SK-N-DZ (cell line): ENCODE measurements at places on chromosomes 2 and 18.
A peak's percentile ranks its signal among the peaks of the same experiment; 100 is the strongest.

GRCh38 chr2:62409442-62409841 is 96.6 kb downstream of the TMEM17 start:
- DNase-seq, result no peak

GRCh38 chr2:162840598-162841246 is 2.2 kb upstream of the KCNH7 start:
- DNase-seq, result peak; percentile 67

- DNase-seq, result peak; percentile 43
Observed at GRCh38 chr2:180694445-180695421, 285.7 kb upstream of the UBE2E3 start.

DNA sequence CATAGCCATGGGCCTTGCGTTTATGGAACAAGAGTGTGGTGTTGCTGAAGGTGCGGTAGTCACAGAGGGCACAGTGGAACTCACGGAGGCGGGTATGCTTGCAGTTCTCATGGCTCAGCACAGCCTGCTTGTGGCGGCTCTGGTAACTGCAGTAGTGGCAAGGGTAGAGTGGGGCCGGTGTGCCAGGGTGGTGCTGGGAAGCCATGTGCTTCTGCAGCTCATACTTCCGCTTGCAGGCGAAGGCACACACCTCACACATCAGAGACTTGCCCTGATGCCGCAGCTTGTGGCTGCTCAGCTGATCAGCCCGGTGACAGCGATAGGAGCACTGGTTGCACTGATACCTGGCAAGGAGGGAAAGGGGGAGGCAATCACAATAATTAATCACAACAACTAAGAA is 14.7 kb downstream of the ZNF142 start:
- DNase-seq, result no peak

DNA sequence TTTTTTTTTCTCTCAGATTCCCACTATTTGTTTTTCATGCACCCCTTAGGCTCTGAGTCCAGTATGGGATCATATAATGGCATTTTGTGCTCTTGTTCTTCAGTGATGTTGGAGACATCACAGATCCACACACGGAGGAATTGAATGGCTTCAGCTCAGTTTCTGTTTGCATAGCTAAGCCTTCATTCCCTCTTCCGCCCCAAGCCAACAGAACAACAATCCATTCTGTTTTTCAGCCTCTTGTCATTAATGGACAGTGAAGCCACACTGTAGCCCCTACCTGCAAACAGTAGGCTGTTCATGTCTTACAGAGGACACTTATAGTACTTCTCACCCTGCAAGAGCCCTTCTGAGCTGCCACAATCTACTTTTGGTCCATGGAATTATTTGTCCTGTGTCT is 64.0 kb upstream of the ZSWIM2 start:
- no peak for DNase-seq

DNA sequence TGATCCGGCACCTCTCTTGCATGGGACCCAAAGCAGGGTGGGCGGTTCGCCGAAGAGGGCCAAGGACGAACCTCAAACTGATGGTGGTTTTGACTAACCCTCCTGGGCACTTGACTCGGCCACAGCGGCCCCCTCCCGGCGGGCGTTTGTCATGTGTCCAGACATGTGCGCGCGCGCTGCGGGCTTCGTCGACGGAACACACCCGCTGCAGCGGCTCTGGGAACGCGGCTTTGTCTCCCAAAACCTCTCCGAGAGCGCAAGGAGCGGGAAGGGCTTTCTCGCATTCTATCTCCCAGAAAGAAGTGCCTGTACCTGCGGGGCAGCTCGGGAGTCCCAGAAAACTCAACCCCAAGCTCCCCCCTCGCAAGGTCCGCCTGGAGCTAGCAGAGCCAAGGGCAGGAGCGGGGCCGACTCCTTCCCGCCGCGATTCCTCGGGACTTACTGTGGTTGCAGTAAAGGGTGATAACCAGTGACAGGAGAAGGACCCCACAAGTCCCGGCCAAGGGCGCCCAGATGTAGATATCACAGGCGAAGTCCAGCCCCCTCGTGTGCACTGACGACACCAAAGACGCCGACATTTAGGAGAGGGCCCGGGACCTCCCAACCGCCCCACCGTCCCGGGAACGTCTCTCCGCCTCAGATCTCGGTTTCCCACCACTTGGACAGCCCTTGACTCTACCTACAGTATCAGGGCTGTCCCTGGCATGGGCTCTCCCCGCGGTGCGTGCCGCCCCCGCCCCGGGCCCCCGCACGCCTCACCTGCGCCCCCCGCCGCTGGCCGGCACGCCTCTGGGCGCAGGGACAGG is 1.6 kb downstream of the CD8A start:
- DNase-seq, result no peak

DNA sequence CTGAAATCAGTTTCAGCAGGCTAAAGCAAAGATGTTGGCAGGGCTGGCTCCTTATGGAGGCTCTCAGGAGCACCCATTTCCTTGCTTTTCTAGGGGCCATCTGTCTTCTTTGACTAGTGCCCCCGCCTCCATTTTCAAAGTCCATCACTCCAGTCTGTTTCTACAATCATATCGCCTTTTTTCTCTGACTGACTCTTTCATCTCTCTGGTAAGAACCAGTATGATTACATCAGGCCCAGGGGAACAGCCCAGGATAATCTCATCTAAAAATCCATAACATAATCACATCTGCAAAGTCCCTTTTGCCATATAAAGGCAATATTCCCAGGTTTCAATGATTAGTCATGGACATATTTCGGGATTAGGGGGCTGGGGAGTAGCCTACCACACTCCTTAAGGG is 57.0 kb downstream of the CUL3 start:
- no peak for DNase-seq

DNA sequence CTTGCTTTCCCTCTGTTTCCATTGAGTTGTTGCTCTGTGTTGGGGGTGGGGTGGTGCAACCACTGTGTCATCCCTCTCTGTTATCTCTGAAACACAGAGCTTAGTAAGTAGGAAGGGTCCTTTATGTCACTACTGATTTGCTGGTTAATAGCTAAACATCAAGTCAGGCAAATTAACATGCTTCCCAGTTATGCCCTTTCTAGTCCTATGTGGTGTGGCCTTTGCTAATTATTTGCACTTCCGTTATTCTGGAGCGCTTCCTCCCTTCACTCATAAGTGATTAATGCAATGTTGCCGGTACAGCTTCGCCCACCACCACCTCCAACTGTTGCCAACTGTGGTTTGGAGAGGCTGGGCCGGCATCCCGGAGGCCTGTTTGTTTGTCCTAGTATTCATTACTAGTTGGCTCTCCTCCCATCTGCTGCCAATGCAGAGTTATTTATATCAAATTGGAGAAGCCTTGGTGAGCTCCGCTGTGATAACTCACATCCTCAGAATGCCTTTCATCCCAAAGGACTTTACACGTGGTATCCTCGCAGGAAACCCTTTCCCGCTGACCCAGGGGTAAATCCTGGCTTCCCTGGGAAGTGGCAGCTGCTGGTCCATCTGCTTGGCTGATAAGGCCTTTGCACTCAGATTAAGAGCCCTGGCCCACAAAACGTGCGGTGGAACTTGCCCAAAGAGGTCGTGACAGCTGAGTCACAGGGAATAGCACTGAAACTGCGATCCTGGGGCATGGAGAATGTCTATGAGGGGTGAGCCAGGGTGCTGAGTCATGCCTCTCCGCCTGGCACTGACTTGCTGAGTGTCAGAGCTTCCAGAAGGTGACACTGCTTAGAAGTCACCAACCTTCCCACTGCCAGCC is 72.0 kb upstream of the ZCCHC2 start:
- peak; percentile 48 for DNase-seq

GRCh38 chr2:236281423-236281822 is 17.2 kb upstream of the ASB18 start:
- DNase-seq, result no peak

GRCh38 chr2:100924122-100924519 is 78.0 kb upstream of the RPL31 start:
- DNase-seq, result no peak

DNA sequence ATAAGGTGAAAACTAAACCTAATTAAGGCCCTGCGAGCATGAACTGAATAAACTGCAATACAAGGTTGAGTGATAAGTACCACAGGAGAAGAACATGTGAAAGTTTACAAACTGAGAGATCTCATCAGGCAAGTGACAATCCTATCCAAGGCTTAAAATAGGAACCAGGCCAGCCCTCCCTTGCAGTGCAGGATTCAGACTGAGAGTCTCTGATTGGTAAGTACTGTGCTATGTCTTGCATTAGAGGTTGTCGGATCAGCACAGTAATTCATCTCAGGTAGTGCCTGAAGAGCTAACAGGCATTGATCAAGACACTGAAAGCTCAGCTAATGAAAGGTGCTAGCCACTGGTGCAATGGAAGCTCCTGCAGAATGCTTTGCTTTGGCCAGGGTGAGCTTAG is 801.7 kb upstream of the ID2 start:
- no peak for DNase-seq

DNA sequence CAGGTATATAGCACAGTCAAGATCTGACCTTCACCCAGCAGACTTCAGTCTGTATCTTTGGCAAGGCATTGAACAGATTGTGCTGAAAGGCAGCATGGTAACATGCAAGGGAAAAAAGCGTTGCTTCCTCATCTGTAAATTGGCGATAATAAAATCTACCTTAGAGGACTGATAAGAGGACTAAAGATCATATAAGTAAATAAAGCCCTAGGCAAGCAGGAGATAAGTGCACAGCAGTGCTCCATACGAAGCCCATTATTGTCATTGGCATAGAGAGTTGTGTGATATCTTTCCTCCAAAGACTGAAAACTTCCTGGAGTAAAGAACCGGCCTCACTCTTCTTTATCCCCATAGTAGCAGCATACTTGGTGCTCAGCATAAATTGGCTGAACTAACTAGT is 162.6 kb downstream of the ANKRD44 start:
- DNase-seq, result no peak

GRCh38 chr2:187819624-187820023 is 265.4 kb upstream of the TFPI start:
- DNase-seq, result no peak

DNA sequence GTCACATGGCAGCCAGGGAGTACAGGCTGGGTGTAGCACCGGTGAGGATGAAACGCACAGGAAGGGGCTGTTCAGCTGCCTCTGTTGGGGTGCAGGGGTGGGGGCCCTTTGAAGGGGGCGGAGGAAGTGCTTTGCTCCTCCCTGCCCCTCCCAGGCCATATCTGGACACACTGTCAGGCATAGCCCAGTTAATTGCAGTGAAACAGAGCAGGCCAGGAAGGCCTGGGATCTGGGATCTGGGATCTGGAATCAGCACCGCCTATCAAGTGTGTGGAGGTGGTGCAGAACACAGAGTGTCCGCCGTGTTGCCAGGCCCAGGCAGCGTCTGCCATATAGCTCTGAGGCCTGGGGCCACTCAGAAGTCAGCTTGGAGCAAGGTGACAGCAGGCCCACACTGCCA is 119.3 kb upstream of the MSH2 start:
- DNase-seq, result peak; percentile 88

- DNase-seq, result no peak
Observed at GRCh38 chr18:72940509-72940908, 72.7 kb upstream of the NETO1 start.

DNA sequence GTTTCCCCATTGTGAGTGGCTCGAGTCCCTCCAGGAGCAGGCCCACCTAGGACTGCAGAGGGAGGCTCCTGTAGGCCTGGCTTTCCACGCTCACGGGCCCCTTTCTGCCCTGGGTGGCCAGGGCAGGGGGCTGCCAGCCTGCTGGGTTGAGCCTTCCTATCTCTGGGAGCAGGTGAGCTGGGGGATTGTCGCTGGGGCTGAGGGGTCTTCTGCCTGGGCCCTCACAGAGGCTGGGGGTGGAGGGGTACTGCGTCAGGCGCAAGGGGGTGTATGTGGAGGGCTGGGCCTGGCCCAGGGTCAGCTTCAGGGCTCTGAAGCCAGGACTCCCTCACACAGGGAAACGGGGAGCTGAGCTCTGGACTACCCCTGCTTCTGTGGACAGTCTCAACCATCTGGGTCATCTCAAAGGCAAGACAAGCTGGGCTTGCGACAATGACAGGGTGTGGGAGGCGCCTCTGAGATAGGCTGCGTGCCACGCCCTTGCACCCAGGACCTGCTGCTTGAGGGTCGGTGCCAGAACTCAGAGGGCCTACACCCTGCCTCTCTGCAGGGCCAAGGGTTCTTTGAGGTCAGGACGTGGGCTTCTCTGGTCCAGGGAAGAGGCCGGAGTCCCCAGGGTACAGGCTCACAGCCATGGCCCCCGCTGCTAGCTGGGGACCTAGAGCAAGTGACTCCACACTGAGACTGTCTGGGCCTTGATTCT is 206.1 kb downstream of the TWIST2 start:
- no peak for DNase-seq

DNA sequence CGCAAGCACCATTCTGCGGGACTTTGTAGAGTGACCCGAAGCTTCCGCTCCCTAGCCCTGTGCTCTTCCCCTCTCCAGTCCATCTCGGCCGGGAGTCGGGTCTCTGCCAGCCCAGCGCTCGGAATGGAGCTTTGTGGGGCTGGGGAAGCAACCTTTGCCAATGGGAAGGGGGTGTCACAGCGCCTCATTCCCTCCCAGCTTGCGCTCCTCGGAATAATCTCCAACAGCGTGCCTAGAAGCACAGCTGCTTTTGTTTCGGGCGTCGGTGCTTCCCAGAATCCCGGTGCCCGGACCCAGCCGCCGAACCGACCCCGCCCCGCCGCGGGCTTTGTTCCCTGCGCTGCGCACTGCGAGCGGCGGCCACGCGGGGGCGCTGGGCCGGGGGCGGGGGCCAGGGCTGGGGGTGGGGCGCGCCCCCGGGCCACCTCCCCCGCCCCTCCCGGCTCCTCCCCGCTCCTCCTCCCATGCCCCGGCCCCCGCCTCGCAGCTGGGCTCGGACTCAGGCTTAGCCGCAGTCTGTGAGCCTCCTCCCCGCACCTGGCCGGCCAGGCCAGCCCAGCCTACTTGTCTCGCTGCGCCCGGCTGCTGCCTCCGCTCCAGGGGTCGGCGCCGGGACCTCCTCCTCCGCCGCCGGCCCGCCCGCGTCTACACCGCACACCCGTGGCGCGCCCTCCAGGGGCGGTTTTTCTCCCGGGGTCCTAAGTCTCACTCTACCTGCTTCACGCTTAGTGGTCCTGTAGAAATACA is 77.7 kb upstream of the SMAD2 start:
- peak; percentile 35 for DNase-seq
